ENCODE measurements at places on chromosomes 3 and 15.

- DNase-seq = no peak
Observed at GRCh38 chr3:141663993-141664392, 74.1 kb upstream of the RNF7 start.

GRCh38 chr3:161222662-161223061, 1.6 kb downstream of the NMD3 start:
- no peak for DNase-seq

DNA sequence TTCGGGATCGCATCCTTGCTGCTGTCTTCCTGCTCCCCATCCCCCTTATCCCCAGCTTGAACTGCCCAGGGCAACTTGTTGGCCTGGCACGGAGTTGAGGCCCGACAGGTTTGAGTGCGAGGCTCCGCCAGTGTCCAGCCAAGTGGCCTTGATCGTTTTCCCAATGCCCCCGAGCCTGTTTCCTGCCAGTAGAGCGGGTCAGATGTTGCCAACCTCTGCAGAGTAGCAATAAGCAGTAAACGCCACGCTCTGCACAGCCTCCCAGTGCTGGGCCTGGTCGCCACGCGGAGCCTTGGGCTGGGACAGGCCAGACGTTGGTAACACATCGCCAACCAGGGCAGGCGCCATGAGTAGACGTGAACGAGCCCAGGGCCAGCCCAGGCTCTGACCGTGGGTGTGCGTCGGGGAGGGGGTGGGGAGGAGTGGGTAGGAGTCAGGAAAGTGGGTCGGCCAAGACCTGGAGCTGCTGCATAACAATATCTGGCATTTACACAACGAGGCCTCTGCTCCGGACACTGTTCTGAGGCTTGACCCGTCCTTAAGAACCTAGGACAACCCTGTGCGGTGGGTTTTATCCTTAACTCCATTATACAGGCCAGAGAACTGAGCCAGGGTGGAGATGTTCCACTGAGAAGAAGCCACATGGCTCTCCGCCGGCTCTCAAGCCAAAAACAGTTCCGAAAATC, 444 bp upstream of the ABHD14A start:
- DNase-seq = no peak

- no peak for DNase-seq
Observed at GRCh38 chr3:74134831-74135230, 479.6 kb downstream of the CNTN3 start.

DNA sequence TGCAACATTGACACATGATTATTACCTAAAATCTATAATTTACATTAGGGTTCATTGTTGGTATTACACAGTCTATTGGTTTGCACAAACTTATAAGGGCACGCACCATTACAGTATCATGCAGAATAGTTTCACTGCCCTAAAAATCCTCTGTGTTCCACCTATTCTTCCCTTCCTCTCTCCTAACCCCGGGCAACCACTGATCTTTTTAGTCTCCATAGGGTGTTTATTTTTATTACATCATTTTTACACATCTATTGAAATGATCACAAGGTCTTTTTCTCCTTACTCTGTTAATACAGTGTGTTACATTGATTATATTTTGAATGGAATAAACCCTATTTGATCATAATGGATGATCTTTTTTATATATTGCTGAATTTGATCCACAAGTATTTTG, 15.5 kb upstream of the ECT2 start:
- DNase-seq = no peak

GRCh38 chr3:161689584-161690298, 193.1 kb downstream of the OTOL1 start:
- no peak for DNase-seq

DNA sequence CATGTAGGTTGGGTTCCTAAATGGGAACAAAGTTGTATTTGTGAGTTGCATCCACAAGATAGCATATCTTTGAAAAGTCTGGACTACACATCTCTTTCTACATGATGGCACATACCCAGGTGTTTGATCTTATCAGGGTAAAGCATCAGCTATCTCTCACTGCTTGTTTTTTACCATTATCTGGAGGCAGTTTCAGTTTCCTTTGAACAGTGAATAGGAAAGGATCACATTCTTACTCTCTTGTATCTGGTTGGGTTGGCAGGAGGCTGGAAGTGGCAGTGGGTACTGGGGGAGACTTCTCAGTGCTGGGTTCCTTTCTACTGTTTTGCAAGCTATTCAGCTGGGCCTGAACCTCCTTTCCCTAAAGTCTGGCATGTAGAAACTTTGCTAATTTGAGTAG, 4.1 kb downstream of the CEMIP start:
- no peak for DNase-seq

- DNase-seq = no peak
Observed at GRCh38 chr3:139532976-139533375, 6.6 kb downstream of the RBP1 start.

DNA sequence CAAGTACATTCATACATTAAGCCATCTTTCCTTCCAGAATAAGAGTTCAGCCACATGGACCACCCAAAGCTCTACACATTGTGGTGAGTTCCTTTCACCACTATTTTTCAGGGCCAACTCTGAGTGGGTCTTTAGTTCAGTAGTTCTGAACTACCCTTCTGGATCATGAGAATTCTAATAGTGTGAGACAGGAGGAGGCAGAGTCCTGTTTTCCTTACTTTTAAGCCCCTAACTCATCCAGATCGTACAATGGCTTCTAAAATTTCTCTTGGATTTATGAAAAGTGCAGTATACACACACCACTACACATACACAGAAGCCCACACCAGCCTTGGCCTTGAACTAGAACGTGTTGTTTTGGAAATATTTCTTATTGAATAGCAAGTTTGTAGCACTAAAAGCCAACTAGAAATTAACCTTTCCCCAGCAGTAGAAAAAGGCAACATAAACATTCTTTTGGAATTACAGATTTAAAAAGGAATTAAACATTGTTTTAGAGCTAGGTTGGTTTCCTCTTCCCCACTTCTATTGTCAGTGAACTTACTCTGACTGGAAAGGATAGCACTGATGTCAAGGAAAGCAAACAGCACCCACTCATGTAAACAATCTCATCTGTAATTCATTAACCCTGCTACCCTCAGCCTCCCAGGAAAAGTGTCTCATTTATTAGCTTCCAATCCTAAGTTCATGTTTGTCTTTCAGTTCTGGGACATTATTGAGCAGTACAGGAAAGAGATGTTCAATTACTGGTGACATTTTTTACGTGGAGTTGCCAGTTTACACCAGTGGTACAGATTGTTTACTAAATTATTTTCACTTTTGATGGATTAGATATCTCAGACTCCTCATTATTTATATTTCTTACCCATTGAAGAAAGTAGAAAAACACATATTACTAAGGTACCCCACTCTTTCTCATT, 95.7 kb upstream of the AGTR1 start:
- no peak for DNase-seq

DNA sequence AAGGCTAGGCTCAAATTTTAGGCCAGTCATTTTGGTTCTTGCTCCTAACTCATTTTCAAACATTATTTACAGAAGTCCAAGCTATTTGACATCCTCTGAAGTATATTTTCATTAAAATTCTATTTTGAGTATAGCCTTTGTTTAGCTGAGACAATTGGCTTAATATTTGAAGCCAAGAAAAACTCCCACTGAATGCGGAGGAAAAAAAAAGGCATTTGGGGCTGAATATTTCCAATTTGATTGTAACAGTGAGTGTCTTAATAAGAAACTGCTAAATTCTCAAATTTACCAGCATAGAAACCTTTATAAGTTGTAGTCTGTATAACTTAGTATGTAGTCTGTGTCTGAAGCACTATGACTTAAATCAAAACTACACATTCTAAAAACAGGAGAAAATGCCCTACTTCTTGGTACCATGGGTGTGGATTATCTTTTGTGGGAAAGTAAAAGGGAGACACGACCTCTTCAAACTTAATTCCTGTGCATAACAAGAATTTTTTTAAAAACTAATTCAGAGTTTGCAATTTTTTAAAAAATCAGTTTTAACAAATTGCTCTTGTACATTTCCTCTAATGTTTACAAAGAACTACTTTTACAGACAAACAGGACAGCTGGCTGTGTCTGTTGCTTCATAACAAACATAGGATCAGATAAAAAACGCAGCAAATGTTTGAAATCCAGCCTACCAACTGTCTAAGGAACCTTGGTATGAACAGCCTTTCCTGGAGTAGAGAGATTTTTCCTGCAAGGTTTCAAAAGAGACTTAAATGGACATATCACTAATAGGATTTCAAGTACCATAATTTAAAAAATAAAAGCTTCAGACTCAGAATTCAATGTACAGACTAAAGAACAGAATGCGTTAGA, 52.7 kb upstream of the LMOD3 start:
- DNase-seq = no peak

GRCh38 chr3:196666001-196666867, 26.7 kb downstream of the NRROS start:
- no peak for DNase-seq

DNA sequence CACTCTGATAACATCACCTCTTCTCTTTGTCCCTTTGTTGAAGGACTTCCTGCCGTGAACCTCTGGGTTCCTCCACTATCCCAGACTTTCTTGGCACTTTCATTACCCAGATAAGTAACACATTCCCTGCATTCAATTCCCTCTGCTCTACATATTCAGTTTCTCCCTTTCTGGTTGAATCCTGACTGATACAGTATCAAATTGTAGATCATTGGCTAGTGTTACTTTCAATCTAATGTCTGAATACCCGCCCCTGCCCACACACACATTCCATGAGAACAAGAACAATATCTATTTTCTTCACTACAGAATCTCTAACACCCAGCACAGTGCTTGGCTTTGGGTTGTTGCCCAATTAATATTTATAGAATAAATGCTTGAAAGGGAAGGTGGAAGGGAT, 163.5 kb downstream of the ABHD5 start:
- no peak for DNase-seq

DNA sequence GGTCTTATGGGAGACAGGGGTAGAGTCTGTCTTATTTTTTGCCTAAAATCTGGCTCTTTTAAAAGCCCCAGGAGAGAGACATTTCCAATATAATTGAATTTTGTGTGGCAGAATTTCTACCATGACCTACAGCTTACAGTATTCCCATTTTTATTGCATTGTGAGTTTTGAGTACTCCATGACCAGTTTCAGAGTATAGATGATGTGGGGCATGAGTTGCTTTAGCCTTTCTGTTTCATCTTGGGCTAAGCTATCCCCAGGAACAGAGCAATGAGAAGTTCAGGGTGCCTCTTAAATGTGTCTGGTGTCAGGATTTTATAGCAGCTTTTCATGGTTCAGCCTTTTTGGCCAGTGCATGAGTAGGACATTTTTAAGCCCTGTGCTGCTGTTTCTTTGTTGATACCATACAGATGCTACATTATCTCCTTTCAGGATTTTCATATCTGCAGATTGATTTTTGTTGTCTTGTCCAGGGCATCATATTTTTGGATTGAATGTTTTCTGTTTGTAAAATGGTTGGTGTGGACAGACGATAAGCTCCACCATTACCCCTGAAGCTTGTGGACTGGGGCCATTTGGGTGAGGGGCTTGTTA, 3.5 kb downstream of the ABHD2 start:
- DNase-seq = no peak

GRCh38 chr3:53382106-53382505, 34.8 kb upstream of the DCP1A start:
- DNase-seq = no peak

DNA sequence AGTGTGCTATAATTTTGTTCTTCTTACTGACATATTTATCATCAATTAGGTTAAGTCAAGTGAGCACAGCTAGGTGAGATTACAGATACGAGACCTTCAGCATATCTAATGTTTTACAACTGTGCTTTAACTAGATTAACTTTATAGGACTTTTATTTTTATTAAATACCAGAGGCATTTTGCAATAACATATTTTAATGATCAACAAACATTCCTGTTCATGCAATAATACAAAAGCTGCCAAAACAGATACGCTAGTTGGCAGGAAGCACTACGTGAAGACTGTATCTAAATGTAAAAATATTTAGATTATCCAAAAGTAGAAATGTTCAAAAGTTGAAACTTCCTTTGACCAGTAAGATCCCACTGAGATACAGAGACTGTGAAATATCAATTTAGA, 139.1 kb downstream of the CBLB start:
- DNase-seq = no peak

GRCh38 chr3:82960379-82960778, 1198.9 kb upstream of the GBE1 start:
- DNase-seq = no peak

DNA sequence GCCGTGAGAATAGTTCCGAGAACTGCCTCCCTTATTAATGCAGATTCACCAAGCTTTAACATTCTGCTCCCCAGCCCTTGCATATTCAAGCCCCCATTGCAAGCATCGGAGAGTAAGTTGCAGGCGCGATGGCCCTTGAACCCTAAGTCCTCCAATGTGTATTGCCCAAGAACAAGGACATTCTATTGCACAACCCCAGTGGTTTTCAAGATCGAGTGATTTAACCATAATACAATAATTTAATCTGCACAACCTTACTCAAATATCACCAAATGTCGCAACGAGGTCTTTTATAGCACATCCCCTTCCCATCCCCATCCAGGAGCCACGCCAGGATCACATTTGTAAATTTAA, 21.7 kb upstream of the PLXND1 start:
- DNase-seq = no peak

DNA sequence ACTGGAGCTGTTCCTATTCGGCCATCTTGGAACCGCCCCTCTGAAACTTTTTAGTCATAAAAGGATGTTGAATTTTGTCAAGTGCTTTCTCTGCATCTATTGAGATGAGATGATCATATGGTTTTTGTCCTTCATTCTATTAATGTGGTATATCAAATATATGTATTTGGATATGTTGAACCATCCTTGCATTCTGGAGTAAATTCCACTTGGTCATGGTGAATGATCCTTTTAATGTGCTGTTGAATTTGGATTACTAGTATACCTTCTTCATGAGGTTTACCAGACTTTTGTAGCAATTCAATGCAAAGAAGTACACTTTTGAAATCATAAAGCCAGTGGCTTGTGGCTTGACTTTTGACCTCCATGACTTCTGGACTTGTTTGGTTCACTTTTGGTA, 33.4 kb upstream of the XRN1 start:
- DNase-seq = no peak

DNA sequence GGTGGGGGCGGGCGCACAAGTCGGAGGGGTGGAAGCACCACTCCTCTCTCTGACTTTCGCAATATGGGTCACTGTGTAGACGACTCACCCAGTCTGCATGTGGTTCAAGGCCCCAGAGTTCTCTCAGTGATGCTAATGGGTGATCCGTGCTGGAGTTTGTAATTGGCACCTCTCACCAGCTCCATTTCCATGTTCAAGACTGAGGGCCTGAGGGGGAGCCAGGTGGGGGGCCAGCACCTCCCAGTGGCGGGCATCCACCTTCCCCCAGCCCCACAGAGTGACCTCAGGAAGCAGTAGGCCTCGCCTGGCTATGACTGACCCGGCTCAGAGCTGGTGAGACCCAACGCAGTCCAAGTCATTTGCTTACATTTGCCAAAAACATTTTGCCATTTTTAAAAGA, 230.0 kb upstream of the ST8SIA2 start:
- no peak for DNase-seq

DNA sequence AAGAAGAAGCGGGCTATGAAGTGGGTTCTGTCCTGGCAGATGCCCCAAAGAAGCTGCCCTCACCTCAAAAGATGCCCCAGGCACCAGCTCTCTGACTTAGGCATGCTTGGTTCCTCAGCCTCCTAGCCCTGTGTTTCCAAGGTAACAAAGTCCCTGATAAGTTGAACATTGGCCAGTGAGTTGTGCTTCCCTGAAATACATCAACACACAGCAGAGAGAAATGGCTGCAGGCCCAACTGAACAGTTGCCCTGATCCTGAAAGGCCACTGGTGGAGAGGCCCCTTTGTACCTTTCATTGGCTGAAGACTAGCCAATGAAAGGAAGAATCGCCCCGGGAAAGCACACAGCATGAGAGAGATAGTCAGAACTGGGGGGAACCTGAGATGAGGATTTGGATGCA, 169.9 kb upstream of the CTNNB1 start:
- no peak for DNase-seq

GRCh38 chr3:114086356-114086755, 29.8 kb downstream of the QTRT2 start:
- no peak for DNase-seq
